ENCODE measurements at places on chromosomes 4 and X.

DNA sequence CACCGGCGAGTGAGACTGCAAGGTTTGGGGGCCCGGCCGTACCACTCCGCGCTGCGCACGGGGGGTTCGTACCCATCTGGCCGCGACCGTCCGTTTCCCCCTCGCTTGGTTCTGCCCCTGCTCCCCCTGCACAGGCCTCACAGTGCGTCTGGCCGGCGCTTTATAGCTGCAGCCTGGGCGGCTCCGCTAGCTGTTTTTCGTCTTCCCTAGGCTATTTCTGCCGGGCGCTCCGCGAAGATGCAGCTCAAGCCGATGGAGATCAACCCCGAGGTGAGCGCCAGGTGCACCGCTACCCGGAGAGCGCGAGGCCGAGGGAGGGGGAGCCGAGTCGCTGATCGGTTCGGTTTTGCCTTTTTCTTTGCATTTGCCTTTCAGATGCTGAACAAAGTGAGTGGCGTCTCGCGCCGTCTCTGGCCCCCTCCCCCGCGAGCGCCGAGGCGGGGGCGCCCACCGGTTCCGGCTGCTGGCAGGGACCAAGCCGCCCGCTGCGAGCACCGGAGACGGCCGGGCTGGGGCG, at the start of gene UCHL1:
Gene UCHL1 (plus strand): TSS at position 189 of the 517 bp plus-strand sequence. CDS start 49 bp downstream, at position 238.
- DNase-seq = peak; percentile 70

DNA sequence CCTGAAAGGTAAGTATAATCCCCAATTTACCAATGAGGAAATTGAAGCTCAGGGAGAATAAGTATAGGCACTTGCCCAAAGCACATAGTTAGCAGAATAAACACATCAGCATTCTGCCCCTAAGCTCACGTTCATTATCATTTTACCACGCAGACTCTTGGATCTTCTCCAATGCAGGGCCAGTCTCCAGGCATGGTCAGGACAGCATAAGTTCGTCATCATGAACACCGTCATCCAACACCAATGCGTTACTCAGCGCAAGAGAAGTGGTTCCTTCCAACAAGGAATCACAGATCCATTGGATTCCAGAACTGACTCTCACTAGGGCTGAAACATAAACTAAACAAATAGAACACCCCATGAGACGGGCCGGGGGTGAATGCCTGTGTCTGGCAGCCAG, 86.5 kb upstream of the GPM6B start:
- no peak for DNase-seq

DNA sequence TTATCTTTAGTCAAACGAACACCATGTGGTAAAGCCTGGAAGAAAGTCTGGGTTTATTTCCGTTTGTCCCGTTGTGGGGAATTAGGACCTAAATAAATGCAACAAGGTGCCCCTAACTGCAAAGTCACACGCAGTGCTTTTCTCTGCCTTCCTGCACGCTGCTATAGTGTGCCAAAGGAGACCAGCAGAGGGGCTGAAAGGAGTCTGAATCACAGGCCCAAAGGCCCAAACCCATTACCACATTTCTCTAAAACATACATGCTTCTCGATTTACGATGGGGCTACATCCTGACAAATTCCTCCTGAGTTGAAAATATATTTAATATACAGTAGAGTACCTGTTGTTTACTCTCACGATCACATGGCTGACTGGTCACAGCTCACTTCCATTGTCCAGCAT, 4.5 kb downstream of the VEGFC start:
- no peak for DNase-seq

DNA sequence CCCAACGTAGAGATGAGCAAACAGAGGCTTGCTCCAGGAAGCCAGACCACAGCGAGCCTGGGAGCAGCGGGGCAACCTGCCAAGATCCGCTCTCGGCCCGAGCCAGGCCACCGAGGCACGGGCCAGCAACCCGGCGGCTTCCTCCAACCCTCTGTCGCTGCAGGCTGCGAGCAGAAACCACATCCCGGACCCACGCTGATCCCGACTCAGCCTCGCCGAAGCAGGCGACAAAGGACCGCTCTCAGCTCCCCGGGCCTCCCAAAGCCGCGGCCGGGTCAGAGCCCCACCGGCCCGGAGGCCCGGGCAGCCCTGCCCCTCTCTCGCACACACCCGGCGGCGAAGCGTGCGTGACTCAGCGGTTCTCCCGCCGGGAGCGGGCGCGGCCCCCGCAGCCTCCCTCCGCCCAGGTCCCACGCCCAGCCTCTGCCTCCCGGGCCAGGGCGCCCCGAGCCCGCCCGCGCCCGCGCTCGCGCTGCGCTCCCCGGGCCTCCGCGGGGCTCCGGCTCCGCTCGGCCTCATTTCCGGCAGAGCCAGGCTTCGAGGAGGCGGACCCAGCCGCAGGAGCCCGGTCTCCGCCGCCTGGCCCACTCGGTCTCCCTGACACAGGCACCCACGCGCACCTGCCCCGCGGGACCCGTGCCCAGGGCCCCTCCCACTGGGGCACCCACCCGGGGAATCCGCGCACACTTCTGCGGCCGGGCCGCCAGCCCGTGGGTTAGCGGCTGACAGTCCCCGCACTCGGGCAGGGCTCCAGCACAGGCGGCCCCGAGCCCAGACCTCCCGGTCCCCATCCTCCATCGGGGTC, 1.7 kb downstream of the PPP2R2C start:
- peak; percentile 70 for DNase-seq

DNA sequence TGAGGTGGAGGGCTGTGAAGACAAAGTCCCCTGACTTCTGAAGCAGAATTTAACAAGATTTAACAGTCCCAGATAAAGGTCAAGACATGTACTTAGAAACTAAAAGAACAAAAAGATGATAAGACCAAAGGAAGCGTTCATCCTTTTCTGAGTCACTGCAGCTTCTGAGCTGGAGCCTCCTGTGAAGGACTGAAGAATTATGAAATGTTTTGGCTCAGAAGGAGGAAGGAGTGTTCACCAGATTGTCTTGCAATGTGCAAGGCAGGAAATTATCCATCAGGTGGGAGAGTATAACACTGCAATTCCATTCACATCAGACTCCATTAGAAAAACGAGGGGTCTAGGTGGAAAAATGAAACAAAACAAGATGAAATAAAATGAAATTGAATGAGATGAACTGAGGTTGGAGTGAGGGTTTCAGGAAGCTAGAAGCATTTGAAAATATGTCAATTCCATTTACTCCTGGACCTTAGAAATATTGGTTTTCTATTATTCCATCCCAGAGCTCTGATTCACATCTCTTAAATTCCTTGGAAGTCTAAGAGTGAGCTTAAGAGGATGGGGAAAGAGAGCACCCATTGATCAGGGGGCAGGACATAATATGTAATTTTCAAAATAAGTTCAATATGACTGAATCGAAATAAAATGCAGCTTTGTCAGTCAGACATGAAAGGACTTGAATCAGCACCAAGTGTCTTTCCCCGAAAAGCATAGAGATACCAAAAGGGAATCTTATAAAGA, 186.1 kb upstream of the LNX1 start:
- no peak for DNase-seq

DNA sequence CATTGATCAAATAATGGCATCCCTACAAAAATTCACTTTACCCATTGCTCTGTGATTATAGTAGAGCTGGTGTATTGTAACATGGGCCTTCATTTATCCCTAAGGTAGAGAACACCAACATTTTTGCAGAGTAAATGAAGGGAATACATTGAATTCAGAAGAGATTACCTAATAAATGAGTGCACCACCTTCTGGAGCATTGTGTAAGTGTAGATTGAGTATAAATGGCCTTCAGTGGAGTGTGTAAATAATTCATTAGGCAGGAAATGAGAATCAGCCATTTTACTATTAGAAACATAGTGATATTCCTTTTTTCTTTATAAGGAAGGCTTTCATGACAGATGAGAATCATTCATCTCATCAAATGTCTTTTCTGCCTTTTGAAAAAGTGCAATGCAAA, 155.8 kb downstream of the FAM47B start:
- DNase-seq = no peak

DNA sequence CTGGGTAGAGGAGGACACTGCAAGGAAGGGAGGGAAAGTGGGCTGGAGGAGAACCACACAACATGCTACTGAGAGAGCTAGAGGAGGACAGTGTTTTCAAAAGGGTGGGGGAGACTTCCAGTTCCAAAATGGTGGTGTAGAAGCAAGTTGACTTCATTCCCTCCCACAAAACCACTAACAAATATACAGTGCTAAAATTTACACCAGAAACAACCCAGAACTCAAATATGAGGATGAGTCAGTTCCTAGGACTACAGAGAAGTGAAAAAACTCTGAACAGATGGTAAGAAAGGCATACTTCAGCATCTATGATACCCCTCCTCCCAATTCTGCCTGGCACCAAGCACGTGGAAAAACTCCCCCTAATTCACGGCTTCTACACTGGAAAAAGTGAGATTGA, 9.8 kb downstream of the AADAT start:
- DNase-seq = no peak

GRCh38 chrX:43860646-43861370, 21.4 kb downstream of the MAOB start:
- DNase-seq = no peak

DNA sequence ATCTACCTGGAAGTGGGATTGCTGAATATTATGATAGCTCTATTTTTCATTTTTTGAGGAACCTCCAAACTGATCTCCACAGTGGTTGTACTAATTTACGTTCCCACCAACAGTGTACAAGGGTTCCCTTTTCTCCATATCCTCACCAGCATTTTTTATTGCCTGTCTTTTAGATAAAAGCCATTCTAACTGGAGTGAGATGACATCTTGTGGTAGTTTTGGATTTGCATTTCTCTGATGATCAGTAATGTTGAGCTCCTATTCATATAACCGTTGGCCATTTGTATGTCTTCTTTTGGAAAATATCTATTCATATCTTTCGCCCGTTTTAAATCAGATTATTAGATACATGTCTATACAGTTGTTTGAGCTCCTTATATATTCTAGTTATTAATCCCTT, 101.8 kb downstream of the RASGEF1B start:
- no peak for DNase-seq

DNA sequence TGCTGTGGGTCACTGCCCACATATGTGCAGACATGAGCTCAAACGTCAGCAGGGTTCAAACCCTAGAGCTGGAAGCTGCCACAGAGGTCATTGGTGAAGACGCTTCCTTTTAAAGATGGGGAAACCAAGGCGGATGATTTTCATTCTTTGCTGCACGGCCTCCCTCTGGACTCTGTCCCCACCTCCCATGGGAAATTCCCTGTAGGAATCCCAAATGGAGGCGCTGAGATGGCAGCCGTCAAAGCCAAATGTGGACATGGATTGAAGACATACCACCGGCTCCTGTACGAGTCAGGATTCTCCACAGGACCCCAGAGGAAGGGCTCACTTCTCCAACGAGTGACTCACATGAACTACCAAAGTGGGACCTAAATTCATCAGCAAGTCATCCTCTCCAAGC, 286.4 kb downstream of the CRLF2 start:
- no peak for DNase-seq

DNA sequence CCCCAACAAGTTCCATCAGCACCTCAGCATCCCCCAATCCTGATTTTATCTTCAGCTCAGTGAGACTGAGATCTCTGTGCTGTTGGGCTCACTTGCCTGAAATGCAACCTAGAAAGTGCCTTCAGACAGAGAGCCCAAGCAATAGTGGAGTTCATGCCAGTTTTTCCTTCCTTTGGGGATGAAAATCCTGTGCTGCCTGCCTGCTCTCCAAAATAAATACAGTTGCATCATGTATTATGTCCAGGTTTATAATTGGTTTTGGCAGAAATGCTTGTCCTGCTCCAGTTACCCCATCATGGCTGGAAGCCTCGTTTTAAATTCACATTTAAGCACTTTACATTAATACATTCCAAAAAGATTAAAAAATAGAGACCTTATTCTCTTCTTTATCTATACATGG, 1865.5 kb upstream of the TENM3 start:
- DNase-seq = no peak

- DNase-seq = no peak
Measured at GRCh38 chr4:136935305-136935704, 597.0 kb downstream of the PCDH18 start.

DNA sequence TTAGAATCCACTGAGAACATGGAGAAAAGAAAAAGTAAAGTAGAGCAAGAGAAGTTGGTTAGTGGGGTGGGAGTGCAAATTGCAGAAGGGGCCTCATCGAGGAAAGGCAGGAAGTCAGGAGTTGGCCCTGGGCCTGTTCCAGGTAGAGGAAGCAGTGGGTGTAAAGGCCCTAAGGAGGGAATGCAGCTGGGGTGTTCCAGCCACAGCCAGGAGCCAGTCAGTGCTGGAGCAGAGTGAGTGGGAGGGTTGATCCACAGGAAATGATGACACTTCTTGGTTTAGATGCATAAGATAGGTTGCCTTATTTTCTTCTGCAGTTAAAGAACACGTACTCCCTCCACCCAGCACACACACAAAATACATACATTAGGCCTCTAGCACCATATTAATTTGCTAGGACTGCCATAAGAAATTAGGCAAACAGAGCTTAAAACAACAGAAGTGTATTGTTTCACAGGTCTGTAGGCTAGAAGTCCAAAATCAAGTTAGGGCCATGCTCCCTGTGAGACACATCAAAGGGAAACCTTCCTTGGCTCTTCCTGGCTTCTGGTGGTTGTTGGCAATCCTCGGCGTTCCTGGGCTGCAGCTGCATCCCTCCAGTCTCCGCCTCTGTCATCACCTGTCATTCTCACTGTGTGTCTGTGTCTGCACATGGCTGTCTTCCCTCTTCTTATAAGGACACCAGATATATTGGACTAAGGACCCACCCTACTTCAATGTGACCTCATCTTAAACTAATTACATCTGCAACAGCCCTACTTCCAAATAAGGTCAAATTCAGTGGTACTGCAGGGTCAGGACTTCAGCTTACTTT, 205.9 kb downstream of the AASDH start:
- DNase-seq = no peak

All from caudate nucleus (tissue), 63 donors.